Stimulated activated CD4-positive, alpha-beta T cell treated with anti-CD3 and anti-CD28 coated beads, Interleukin-4, amount 100 ng/mL, for 4 hours (primary cell): ENCODE measurements at places on chromosomes 11 and 22.

DNA sequence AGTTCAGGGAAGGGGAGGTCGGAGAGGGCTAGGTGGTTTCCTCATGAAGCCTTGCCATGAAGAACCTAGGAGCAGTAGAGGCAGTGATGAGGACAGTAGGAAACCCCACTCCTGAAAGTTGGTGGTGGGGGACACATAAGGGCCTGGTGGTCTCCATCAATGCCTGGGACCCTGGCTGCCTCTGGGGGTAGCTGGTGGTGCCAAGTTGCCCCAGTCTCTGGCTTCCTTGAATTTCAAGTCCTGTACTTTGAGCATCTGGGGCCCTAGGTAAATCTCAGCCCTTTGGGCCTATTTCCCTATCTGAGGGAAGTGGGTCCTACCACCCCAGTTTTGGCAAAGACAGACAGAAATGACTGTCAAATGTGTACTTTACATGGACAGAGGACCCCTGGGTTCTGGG lies 28.1 kb downstream of the AMPD3 start:
- DNase-seq = no peak

DNA sequence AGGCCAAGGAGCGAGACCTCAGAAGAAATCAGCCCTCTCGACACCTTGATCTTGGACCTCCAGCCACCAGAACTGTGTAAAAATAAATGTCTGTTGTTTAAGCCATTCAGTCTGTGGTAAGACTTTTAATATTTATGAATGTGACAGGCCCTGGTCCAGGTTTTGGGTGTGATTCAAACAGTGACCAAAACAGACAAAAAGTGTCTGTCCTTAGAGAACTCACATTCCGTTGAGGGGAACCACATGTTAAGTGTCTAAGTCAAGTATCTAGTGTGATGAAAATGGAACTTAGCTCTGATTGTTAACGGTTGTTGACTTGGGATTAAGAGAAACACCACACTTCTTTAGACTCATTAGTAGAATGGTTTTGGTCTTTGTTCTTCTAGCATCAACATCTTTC lies 22.2 kb downstream of the ATXN10 start:
- no peak for DNase-seq

GRCh38 chr22:24325105-24325757 lies 54.6 kb downstream of the SPECC1L start:
- no peak for DNase-seq

DNA sequence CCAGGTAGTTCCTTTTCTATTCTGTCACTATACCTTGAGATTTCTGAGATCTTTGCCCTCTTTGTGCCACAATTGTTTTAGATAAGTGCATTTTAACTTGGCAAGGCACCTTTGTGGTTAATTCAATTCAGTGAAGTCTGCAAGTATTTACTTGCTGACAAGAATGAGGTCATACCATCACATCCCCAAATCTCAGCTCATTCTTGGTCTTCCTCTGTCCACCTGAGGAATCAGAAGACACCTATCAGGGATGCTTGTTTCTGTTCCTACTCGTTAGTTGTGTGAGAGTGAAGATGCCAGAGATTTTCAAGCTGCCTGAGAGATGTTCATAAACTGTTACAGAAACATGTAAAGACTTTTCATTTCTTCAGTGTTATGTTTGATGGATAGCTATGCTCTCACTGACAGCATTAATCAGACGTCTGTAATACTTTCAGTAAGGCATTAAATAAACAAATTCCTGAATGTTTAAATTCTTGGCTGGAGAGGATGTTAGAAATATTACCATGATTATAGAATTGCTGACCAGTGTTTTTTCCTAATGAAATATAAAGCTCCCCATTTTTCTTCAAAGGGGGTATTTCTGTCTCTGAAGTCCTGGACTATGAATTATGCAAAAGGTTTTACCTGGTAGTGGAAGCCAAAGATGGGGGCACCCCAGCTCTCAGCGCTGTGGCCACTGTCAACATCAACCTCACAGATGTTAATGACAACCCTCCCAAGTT lies 135.0 kb upstream of the MTNR1B start:
- no peak for DNase-seq

- no peak for DNase-seq
Observed at GRCh38 chr22:46414704-46415103, 79.2 kb downstream of the TRMU start.

GRCh38 chr11:130765406-130765805 lies 150.9 kb downstream of the SNX19 start:
- no peak for DNase-seq

DNA sequence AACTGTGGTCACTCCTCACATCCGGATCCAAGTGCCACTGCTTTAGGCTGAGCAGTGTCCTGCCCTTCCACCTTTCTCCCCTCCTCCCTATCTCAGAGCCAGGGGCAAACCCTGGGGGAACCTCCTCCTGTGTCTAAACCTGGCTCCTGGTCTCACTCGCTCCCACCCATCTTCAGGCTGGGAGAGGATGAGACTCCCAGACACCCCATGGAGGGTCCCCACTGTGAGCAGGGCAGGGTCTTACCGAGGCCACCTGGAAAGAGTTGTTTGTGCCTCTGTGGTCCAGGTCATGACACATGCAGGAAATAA lies 93.6 kb downstream of the PDE2A start:
- DNase-seq = no peak
